ENCODE measurements at places on chromosomes 13 and 19. TPM values are rescaled to one million over a fixed set of nuclear protein-coding genes. Genes with fewer than 3 reads are reported as not detected.

- no peak for ATAC-seq
Observed at GRCh38 chr13:75222031-75222430, 259.9 kb downstream of the TBC1D4 start.

GRCh38 chr19:7674010-7675005, 2.6 kb upstream of the MCEMP1 start:
- ATAC-seq = peak; percentile 89

GRCh38 chr13:30806784-30807183, 71.4 kb downstream of the ALOX5AP start:
- ATAC-seq = no peak

KCNN4 gene
- total RNA-seq = 3.3 TPM

Measured in gastroesophageal sphincter (tissue), 4 donors.